EH (cell line): ENCODE measurements at places on chromosomes 7 and 10.
A peak's percentile ranks its signal among the peaks of the same experiment; 100 is the strongest.

DNA sequence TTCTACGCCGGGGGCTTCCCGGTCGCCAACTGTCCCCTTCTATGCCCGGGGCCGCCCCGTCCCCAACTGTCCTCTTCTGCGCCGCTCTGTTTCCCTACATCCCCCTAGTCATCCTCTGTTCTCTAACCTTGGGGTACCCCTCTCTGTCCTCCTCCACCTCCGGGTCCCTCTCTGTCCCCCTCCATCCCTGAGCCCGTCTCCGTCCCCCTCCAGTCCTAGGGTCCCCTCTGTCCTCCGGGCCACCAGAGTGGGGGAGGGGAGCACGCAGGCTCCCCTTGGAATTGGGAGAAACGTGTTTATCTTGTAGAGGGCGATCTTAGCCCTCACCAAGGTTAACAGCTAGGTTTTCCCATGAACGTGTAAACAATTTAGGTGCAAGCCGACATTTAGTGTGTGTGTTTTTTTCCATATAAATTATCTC lies 852 bp upstream of the KLF6 start:
- DNase-seq: peak; percentile 58

DNA sequence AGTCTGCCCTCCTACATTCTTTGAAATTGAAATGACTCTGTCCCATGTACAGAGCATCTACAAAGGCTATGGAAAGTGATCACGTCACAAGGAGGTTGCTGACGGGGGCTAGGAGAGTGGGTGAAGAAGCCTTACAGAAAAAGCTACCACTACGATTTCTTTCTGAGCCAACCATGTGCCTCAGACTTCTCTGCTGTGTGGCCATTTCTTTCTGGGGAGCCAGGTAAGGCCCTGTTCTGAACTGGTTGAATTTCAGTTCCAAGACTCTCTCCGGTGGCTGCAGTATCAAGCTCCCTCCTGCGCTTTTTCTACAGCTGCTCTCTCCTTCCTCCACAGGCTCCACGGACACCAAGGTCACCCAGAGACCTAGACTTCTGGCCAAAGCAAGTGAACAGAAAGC lies 112.5 kb upstream of the PRSS1 start:
- no peak for DNase-seq

DNA sequence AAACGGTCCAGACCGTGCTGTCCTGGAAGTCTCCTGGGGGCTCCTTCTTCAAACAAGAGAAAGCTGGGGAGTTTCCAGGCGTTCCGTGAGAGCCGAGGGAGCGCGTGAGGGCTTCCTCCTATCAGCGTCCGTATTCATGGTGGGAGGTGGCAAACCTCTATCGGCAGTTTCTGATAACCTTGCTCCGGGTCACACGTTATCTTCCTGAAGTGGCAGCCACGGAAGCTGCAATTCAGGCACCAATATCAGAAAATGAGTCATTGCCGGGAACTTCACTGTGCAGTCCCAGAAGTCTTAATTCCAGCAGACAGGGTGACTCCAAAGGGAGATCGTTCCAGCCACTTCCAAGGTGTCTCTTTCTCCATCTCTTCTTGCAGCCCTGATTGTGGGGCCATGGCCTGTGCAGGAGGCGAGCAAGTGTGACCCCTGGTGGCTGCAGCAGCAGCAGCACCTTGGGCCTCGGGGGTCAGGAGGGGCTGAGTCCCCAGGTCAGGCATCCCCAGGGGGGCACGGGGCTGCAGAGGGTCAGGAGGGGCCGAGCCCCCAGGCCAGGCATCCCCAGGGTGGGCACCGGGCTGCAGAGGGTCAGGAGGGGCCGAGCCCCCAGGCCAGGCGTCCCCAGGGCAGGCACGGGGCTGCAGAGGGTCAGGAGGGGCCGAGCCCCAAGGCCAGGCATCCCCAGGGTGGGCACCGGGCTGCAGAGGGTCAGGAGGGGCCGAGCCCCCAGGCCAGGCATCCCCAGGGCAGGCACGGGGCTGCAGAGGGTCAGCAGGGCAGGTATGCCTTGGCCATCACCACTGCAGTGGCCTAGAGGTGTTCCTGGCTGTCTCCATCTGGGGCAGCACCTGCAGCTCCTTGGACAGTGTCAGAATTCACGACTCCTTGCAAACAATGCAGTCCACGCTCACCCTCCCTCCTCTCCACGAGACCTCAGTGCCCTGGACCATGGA lies 538.7 kb downstream of the DNAJB6 start:
- no peak for DNase-seq

GRCh38 chr7:116355424-116355765 lies 144.1 kb upstream of the CAV2 start:
- no peak for DNase-seq

DNA sequence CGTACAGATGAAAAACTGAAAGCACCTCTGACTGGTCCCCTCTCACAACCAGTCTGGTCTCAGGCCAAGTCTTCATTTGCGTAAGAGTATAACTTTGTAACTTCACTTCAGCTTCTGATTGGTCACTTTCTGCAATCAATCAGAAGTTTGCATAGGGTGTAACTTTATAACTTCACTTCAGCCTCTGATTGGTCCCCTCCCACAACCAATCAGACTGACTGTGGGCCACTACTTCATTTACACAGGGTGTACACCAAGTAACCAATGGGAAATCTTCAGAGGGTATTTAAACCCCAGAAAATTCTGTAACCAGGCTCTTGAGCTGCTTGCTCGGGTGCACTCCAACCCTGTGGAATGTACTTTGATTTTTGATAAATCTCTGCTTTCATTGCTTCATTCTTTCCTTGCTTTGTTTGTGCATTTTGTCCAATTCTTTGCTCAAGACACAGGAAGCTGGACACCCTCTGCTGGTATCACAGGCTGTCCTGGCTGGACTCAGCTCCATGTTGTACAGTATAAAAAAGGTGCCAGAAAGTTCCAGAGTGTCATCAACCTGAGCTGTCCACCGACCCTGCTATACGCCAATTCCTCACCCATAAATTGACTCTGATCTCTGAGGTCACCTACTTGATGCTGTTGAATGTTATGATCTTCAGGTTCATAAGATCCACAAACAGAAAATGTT lies 74.5 kb downstream of the COBL start:
- no peak for DNase-seq

DNA sequence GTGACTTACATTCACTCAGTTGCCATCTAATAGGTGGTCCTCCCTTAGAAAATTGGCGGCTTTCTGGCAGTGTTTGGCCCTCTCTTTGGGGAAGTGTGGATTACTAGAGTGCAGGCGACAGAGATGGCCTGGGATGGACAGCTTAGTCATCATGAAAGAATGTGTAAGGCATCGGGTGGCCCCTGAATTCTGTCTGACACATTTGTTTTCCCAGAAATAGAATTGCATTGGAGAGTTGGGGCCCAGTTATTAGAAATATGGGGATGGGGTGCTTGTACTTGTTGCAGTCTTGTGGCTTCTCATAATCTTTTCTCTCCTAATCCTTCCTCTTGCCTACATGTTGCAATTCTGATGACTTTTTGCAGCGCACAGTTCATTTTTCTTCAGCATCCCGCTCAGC lies 13.8 kb downstream of the TCF7L2 start:
- DNase-seq: peak; percentile 81

GRCh38 chr7:130925136-130925794 lies 191.3 kb upstream of the KLF14 start:
- DNase-seq: peak; percentile 28

GRCh38 chr7:80661729-80662128 lies 23.3 kb downstream of the CD36 start:
- DNase-seq: no peak

DNA sequence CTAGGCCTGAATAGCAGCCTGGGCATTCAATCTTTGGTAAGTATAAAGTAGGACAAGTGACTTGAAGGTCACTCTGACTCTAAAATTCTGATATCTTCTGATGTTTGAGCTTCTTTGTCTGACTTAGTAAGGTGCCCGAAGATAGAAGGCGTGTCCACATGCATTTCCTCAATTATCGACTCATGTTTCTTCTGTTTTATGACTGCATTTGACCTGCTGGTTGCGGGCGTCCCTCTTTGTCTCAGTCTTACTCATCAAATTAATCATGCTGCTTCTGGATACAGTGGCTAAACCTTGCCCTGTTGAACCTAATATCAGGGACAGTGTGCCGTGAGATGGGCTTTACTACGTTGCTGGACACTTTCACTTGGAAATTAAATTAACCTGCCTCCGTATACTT lies 534.1 kb downstream of the SDK1 start:
- DNase-seq: no peak

GRCh38 chr10:91682912-91683311 lies 50.0 kb upstream of the PPP1R3C start:
- peak; percentile 27 for DNase-seq

DNA sequence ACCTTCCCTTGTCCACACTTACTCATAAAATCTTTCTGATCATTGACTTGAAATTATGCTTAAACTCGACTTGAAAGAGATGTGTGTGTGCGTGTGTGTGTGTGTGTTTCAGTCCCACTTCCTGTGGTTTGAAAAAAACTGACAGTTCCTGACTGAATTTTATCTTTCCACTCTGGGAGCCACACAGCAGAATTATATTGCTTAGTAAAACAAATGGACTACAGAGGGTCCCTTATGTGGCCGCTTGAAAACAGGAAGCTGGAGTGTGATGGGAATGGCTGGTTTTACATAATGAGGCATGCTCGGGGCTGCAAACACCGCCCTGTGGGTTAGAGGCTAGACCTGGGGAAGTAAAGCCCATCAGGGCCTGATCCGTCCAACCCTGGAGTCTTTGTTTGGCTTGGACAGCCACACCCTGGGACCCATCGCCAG lies 54.8 kb downstream of the LYZL1 start:
- no peak for DNase-seq

DNA sequence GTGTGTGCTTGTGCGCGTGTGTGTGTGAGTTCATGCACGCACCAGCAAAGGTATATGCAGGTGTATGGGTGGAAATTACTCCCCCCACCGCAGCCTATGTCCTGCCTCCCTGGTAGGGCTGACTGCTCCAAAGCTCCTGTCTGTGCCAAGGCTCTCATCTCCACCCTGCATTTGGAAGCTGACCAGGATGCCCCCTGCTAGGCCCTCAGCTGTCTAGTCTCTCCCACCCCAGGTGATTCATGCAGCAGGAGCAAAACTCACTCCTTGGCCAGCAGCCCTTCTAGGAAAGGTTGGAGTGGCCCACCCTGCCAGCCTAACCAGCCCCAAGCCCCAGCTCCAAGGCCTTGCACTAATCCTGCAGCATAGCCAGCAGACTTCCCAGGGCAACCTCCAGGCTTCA lies 148.4 kb downstream of the GRID1 start:
- DNase-seq: no peak

DNA sequence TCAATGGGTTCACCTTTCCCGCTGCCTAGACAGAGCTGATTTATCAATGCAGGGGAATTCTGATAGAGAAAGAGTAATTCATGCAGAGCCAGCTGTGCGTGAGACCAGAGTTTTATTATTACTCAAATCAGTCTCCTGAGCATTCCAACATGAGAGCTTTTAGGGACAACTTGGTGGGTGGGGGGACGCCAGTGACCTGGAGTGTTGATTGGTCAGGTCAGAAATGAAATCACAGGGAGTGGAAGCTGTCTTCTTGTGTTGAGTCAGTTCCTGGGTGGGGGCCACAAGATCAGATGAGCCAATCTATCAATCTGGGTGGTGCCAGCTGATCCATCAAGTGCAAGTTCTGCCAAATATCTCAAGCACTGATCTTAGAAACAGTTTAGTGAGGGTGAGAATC lies 99.0 kb upstream of the CAV2 start:
- no peak for DNase-seq

GRCh38 chr7:102841290-102841689 lies 71.5 kb upstream of the LRRC17 start:
- DNase-seq: no peak

GRCh38 chr7:144835155-144835611 lies 670 bp downstream of the TPK1 start:
- peak; percentile 55 for DNase-seq

DNA sequence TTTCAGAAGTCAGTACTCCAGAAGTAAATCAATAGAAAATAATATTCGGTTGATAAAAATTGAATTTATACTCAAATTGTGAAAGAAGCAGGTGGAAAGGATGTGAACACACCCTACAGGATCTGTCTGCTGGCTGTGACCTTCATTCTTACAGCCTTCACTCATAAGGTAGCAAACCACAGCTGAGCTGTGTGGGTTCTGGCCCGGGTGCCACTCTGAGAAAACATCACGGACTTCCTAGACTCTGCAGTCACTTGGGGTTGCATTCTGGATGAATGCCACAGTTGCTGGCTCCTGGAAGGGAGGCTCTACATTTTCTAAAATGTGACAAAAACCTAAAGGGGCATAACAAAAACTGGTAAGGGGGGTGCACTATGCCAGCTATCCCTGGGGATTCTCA lies 36.0 kb upstream of the ABLIM1 start:
- DNase-seq: no peak

DNA sequence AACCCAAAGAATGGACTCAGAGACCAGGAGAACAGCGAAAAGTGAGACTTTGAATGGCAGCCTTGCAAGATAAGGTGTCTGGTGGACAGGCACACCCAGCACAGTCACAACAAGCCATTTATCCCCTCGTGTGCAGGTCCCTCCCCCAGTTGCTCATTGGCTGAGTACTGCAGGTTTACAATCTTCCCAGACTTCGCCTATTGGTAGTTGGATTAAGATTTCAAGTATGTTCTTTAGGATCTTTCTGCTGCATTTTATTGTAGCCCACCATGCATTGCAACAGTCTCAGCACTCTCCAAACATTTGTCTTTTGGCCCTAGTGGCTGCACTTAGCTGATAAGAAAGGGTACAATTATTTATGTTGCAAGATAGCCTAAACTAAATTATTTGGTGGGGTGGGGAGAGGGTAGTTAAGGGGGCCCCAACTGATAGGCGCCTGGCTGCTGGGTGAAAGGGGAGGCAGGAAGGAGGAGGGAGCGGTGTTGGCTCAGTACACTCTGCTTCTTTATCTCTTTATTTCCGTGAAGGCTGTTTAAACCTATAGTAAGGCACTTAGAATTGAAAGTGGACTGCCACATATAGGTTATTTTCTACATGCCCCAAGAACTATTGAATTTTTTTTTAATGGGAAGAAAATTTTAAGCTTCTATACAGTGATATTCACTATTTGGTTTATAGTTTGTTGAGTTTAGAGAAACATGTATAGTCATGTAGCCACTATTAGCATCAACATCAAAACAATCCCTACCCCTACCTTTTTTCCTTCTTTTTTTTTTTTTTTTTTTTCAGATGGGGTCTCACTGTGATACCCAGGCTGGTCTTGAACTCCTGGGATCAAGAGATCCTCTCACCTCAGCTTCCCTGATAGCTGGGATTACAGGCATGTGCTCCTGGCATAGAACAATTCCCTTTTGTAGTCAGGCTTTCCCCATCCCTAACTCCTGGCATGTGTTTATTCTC lies 54.2 kb downstream of the GUSB start:
- no peak for DNase-seq

GRCh38 chr10:126376956-126377355 lies 11.3 kb downstream of the ADAM12 start:
- DNase-seq: peak; percentile 72

- DNase-seq: peak; percentile 92
These were observed 3.4 kb downstream of the CLEC2L start for GRCh38 chr7:139526578-139527544.

DNA sequence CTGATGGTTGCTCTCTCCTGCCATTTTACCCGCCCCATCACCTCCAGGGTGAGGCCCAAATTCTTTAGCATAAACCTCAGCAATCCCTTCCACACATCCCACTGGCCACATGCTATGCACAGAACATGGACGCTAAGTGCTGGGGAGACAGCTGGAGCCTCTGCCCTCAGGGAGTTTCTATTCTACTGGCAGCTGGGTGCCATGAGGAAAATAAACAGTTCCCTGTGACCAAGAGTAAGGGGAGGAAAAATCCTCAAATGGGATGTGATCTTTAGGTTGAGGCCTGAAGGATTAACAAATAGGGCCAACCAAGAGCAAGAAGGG lies 1.2 kb downstream of the PARP12 start:
- no peak for DNase-seq

- no peak for DNase-seq
These were observed 12.9 kb downstream of the CALML3 start for GRCh38 chr10:5537684-5538083.

GRCh38 chr10:3537518-3537917 lies 247.5 kb downstream of the KLF6 start:
- DNase-seq: no peak
